Liver (tissue), 10 donors: ENCODE measurements at places on chromosomes 11 and 22. TPM values are rescaled to one million over a fixed set of nuclear protein-coding genes. Genes with fewer than 3 reads are reported as not detected.

- DNase-seq: no peak
Measured at GRCh38 chr11:46506483-46506791, 87.4 kb downstream of the AMBRA1 start.

DNA sequence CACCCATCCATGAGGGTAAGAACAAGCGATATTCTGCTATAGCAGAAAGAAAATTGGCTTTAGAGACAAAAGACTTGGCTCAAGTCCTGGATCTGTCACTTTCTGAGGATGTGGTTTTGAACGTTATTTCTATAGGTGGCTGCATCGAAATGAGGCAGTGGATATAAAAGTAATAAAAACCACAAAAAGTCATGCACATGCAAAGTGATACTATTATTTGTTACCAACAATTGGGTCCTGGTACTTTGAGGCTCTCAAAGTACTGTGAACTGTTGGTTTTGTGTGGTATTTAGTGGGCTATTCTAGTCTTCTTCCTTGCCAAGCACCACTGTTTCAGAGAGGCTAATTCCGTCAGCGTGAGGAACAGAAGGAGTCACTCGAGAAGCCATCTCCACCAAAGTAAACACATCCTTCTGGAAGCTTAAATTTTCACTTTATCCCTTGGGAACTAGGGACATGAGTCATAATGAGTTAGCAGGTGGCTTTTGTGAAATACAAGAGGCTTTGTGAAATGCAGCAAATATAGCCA is 13.1 kb downstream of the UBASH3B start:
- no peak for DNase-seq

DNA sequence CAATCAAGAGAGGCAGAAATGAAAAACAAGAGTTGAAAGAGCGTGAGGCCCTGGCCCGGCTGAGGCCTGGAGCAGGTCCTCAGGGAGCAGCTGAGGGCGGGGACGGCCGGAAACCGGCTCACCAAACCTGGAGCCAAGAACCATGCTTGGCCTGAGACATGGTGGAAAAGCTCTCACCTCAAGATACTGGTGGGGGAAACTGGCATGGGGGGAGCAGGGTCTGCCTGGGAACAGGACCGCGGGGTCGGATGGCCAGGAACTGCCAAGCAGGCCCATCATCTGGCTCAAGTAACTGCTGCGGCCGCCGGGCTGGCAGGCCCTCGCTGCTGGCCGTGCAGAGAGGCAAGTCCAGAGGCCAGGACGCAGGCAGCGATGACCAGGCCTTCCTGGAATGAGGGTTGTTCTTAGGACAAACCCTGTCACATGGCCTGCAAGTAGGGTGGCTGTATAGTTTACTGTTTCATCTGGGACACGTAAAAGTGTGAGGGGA is 18.9 kb upstream of the WNT11 start:
- no peak for DNase-seq

- no peak for DNase-seq
Measured at GRCh38 chr11:117684731-117685130, 112.3 kb downstream of the DSCAML1 start.

- no peak for DNase-seq
Measured at GRCh38 chr11:91686700-91687099, 537.9 kb upstream of the FAT3 start.

DNA sequence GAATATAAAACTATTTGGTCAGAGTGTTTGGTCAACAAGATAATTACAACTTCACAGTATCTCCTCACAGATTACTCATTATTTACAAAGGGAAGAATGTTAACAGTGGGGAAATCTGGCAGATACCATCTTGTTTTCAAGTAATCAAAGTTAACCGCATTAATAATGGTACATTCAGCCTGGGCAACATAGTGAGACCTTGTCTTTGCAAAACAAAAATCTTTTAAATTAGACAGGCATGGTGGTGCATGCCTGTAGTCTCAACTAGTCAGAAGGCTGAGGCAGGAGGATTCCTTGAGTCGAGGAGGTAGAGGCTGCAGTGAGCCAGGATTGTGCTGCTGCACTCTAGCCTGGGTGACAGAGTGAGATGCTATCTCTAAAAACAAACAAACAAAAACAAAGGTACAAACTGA is 78.5 kb downstream of the ACER3 start:
- no peak for DNase-seq

DNA sequence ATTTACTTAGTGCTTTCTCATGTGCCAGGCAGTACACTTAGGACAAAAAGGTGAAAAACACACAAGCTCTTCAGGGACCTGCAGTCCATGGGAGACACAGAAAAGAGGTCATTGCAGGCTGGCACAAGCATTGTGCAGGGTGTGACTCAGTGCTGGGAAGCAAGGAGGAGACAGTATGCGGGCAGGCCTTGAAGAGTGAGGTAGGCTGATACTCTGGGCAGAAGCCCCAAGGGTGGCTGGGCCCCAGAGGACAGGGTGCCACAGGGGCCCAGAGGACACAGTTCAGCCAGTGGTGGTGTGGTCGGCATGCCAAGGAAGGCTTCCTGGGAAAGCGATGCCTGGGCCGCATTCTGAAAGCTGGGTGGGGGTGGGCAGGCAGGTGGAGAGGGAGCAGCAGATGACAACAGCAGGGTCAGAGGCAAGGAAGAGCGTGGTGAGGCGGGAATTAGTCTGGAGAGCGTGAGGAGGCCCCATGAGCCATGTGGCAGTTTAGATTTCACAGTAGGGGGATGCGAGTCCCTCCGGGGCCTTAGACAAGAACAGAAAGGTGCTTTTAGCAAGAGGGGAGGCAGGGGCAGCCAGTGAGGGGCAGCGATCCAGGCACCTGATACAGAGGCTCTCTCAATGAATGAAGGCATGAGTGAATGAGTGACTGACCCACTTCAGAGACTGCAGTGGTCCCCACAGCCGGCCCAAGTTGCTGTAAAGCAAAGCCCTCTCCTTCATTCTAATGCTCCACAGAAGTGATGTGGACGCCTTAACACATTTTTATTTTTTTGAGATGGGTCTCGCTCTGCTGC is 6.8 kb downstream of the C11orf24 start:
- no peak for DNase-seq

DNA sequence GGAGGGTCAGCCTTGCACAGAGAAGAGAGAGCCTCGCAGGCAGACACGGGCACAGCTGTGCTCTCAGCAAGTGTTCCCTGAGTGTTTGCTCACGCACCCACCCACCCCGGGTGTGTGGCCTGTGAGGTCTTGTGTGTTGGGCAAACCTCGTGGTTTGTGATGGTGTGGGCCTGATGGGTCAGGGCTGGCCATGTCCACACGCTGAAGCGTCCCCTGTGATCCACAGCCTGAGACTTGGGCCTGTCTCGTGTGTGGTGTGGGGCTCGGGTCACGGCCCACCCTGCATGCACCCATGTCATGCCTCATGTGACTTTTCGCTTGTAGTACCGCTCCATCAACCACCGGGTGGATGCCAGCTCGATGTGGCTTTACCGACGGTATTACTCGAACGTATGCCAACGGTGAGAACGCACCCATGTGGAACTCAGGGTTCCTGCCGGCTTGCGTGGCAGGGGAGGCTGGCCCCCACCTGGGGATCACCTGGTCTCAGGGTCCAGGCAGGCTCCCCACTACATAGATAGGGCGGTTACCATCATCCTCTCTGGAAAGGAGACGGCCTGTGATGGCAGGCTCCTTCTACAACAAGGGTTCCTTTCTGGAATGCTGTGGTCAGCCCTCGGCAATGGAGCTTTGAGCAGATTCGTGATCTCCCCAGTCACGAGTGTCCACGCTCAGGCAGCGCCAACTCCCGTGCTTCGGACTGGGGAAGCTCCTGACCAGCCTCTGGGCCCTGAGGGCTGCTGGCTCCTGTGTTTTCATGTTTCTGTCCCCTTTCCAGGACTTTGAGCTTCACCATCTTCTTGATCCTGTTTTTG is 5.9 kb downstream of the TPCN2 start:
- no peak for DNase-seq

GRCh38 chr22:49334449-49334789 is 493.3 kb downstream of the BRD1 start:
- no peak for DNase-seq

DNA sequence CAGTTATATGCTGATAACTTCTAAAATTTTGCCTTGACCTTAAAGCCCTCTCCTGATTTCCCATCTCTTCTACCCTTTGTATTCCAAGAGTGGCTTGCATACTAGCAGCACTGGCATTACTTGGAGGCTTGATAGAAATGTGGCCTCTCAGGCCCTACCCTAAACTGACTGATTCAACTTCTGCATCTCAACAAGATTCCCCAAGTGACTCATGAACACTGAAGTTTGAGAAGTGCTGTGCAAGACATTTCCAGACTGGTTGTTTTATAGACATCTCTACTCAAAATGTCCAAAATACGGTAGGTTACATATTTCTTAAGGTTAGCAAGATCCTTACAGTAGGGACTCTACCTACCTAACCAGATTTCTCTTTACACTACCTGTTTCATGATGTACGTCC is 48.6 kb downstream of the SESN3 start:
- DNase-seq: no peak

- DNase-seq: no peak
Measured at GRCh38 chr22:28917747-28918549, 34.6 kb downstream of the ZNRF3 start.

GRCh38 chr11:72816404-72816990 is 2.3 kb downstream of the ATG16L2 start:
- no peak for DNase-seq

PHLDA2 gene
- total RNA-seq: 0.23 TPM

KRTAP5-9 gene
- total RNA-seq: not detected

GAL3ST3 gene
- not detected for total RNA-seq

TMEM258 gene
- total RNA-seq: 31.0 TPM
